CD4-positive, alpha-beta T cell treated with Interleukin-10 for 1 hour (primary cell): ENCODE measurements at places on chromosomes 1 and 21.

- DNase-seq: no peak
Observed at GRCh38 chr1:30706528-30706927, 16.9 kb downstream of the MATN1 start.

- DNase-seq: no peak
Observed at GRCh38 chr1:196178083-196178635, 430.1 kb downstream of the KCNT2 start.

- no peak for DNase-seq
Observed at GRCh38 chr1:232368821-232369321, 261.1 kb downstream of the SIPA1L2 start.

GRCh38 chr1:196078691-196079090, 529.5 kb downstream of the KCNT2 start:
- DNase-seq: no peak

- no peak for DNase-seq
Observed at GRCh38 chr1:153985941-153986761, at the start of gene RAB13. RAB13 (minus strand) TSS chr1:153986339; CDS start chr1:153986236, 103 bp downstream.

DNA sequence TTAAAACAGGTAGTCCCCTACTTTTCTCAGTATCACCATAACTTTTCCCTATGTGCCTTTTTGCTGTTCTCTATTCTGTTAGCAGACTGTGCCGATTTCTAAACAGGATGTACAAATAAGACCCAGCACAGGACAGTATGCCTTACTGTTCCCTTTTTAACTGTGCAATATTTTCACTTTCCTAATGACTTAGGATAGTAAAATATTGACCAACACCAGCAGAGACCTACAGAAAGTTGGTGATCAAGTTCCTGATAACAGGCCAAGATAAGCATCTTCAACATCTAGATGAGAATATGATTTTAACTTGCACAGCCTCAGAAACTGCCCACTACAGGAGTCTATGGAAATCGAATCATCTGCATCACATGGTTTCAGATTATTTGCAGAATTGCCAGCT, 42.0 kb downstream of the ADSS2 start:
- no peak for DNase-seq

GRCh38 chr1:234083460-234083859, 179.0 kb downstream of the SLC35F3 start:
- no peak for DNase-seq

- no peak for DNase-seq
Observed at GRCh38 chr1:6911974-6912373, 126.7 kb downstream of the CAMTA1 start.

DNA sequence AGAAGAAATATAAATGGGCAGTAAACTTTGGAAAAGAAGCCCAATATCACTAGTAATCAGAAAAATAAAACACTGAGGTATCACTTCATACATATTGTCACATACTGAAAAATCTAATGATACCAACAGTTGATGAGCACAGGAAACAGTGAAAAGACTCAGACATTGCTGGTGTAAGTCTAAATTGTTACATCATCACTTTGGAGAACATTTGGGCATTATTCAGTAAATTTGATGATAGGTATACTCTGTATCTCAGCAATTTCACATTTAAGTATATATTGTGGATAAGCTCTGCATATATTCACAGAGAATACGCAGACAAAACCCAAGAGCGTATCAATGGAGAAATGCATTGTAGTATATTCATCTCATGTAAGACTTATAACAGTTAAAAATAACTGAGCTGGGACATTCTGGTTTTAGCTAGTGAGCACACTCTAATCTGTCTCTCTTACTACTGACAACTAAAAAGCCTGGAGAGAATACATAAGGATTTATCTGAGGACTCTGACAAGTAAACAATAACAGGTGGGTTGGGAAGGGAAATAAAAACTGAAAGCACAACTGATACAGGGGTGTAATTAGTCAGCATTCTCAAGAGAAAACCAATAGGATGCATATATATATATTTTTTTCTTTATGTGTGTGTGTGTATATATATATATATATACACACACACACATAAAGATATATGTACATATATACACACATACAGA, 212.7 kb upstream of the JUN start:
- DNase-seq: no peak

DNA sequence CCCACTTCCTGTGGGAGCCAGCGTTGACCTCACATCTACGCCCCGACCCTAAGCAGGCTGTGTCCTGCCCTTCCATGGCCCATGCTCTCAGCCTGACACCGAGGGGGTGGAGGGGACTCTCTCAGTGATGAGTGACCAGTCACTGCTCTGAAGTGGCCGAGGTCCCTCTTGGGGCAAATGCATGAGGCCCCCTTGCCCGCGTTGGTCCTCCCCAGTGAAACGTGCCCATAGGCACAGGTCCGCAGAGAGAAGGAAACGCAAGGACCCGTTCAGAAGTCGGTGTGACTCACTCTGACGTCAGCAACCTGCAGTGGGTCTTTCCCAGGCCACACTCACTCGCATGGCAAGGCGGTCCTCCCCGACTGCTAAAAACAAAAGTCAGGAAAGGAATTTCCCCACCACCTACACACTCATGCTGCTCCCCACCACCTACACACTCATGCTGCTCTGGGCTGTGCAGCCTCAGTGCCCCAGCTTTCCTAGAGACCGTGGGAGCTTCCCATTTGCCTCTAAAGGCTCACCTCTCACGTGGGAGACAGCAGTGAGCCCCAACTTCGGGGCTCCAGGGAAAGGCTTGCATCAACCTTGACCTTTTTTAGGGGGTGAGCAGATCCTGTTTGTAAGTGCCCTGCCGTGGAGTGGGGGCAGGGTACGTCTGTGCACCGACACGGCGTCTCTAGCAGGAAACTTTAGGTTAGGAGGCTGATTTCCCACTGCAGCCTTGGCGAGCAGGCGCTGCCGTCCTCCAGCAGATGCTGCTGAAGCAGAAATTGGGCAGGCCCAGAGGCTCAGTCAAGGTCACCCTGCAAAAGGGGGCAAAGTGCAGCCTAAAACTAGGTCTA, 11.4 kb downstream of the UBASH3A start:
- peak; percentile 90 for DNase-seq

- no peak for DNase-seq
Observed at GRCh38 chr1:119933397-119933796, 37.1 kb upstream of the ADAM30 start.

DNA sequence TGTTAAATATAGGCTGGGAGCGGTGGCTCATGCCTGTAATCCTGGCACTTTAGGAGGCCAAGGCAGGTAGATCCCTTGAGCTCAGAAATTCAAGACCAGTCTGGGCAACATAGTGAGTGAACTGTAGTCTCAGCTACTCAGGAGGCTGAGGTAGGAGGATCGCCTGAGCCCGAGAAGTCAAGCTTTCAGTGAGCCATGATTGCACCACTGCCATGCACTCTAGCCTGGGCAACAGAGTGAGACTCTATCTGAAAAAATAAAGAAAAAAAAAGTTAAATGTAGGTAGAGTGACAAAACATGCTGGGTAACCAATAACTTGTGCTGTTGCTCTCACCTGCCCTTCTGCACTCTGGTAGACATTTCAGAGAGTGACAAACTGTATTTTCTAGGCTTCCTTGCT, 25.0 kb upstream of the SRSF10 start:
- DNase-seq: no peak

DNA sequence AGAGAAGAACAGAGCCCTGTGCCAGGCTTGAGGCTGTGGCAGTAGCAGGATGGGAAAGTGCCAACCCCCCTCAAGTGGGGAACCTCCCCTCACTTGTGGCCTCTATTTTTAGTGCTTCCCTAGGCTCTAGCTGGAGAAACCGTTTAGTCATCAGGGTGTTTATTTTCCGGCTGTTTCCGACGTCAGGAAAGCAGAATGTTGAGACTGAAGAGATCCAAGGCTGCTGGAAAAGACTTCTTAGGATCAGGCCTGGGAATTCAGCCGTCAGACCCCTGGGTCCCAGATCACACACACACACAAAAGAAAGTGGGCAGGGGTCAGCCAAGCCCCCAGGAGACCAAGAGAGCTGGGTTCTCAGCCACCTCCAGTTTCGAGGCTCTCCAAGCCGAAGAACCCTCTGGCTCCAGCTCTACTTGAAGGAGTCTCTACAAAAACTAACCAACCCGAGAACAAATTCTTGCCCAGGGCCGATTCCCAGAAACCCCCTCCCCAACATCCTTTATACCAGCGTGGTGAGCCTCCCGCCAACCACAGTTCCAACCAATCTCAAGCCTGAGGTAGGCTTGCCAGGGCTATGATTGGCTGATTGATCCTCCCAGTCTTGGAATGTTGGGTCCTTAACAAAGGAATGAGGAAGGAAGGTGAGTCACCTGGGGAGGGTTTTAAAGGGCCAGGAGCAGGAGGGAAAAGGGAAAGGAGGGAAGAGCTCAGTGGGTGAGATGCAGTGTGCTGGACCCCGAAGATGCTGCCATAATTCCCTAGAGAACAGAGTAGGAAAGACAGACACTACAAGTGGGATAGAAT, 2.5 kb upstream of the MEF2D start:
- DNase-seq: no peak

DNA sequence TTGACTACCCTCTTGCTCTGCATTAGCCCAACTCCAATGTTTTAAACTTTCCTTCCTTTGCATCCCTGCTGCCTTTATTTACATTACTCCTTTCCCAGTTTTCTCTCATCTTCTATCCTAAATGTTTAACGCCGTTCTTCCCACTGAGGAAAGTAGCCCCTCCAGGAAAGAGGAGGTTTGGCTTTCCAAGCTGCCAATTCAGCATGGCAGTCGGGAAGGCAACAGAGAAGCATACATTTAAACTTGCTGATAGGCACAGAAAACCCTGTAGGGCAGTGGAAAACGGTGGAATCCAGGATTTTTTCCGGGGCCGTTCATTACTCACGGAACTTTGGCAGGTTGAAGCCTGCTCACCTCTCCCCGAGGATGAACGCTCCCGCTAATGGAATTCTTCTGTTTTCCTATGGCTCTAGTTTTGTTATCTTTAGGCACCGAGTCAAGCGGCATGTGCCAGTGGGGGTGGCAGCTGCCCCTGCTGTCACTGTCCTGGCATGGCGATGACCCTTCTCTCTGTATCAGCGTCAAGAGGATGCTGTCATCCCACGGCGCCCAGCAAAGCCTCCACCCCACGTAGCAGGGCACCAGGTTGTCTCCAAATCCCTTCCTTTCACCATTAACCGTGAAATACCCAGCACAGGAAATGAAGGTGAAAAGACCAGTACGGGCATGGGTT, 48.3 kb downstream of the ZBTB18 start:
- DNase-seq: no peak
